ENCODE measurements at places on chromosomes 16 and 17.

- DNase-seq = no peak
Measured at GRCh38 chr16:16915771-16916170, 536.8 kb downstream of the NPIPA7 start.

DNA sequence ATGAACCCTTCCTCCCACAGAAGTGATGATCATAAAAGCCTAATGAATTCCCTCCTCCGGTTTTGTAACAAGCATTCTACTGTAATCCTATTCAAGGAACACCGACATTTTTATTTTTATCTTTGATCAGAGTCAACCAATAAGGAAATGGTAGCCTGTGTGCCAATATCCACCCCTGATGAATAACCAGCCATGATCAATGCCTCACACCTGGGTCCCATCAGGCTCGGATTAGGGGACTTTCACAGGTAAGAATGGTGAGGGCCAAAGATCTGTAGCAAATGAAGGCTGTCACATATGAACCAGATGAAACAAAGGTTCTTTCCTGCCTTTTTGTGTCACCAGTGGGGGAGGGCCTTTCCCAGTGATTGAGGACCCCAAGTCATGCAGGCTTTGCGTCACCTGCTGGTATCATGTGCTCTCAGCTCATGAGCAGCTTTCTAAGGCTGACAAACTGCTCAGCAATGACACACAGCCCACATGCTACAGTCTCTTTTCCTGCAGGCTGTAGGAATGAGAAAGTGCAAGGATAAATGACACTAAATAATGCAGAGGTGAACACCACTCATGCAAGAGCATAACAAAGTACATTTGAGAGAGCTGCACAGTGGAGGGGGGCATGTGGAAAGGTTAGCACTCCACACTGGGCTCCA lies 34.9 kb downstream of the TOM1L2 start:
- DNase-seq = no peak

DNA sequence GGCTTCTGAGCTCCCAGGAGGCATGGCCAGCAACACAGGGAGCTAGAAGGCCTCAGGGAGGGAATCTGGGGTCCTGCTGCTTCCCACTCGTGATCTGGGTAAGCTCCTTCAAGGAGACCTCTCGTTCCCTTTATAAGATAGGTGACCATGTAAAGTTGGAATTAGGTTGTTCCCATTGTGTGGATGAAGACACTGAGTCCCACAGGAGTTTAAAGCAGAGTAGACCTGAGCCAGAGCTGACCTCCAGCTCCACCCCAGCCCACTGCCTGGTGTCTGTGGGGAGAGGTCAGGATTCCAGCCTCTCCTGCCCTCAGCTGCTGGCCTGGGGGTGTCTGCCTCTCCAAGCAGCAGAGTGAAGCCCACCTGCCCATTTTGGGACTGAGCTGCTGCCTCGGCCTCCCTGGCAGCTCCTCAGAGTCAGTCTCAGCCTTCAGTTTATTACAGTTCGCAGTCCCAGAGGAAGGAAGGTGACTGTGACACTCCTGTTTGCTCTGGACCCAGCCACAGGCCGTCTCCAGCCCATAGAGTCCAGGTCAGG lies 33.1 kb upstream of the LGALS9 start:
- DNase-seq = no peak

GRCh38 chr17:10754861-10755591 lies 25.2 kb upstream of the TMEM220 start:
- no peak for DNase-seq

- peak; percentile 66 for DNase-seq
Measured at GRCh38 chr17:21278450-21279197, 5.9 kb upstream of the MAP2K3 start.

- DNase-seq = no peak
Measured at GRCh38 chr17:81621494-81622130, 15.3 kb downstream of the NPLOC4 start.

DNA sequence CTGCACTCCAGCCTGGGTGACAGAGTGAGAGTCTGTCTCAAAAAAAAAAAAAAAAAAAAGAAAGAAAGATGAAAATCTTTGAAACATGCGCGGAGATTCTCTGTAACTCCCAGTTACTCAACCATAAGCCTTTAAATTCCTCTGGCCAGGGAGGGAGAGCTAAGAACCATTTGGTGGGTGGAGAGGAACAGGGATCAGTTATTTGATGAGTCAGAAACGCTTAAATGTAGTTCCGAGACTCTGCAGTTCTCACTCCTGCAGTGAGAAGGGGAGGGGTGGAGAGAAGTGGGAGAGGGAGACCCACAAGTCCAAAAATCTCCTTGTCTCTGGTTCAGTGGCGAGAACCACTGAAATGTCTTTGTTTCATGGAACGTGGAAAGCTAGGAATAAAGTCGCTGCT lies 266.7 kb downstream of the SOX9 start:
- no peak for DNase-seq

DNA sequence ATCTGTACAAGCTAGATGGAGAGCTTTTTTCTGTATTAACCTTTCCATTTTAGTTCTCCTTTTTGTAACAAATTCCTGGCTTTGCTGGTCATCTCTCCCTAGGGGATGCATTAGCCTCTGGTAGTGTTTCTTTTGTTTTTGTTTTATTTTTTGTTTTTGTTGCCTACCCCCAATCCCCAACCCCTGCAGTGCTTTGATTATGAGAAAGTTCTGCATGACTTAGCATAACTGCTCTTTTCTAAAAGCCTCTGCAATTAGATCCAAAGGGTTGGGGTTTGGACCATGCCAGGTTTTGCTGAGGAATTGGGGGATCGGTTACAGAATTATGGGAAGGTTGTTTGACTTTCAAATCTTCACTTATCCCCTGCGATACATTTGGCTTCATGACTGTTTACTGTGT lies 98.2 kb downstream of the ADAMTS18 start:
- no peak for DNase-seq

DNA sequence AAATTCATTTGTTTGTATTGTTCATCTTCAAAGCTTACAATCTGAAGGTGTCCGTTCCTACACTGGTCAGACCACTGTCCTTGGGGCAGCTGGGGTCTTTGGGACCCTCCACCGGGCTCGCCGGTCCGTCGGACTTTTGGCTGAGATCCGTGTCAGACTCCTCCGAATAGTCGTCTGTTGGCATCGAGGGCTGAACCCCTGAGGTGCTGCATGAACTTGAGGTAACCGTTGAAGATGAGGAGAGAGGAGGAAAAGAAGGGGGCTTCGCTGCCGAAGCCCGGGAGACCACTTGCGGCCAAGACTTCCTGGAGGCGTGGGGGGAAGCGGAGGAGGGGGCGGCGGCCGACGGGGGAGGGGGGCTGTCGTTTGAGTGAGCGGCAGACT lies 260.8 kb downstream of the ZFHX3 start:
- DNase-seq = no peak

GRCh38 chr17:80214012-80214877 lies 5.9 kb downstream of the SGSH start:
- no peak for DNase-seq

DNA sequence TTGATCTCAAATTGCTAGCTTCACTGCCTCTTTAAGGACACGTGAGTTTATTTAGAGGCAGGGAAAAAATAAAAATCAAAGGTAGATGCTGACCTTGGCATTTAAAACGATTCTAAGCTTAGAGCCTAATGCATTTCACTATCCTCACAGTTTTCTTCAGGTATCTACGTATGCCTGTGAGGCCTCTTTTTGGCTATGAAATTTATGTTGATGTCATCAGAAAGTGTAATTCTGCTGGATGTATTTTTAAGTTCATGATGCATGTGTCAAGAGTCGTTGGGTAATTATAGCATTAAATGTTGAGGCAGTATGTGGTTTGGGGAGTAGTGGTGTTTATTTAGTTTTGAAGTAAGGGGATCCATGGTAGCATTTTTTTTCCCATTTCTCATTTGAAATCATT lies 4.2 kb upstream of the KRTAP3-2 start:
- DNase-seq = no peak

DNA sequence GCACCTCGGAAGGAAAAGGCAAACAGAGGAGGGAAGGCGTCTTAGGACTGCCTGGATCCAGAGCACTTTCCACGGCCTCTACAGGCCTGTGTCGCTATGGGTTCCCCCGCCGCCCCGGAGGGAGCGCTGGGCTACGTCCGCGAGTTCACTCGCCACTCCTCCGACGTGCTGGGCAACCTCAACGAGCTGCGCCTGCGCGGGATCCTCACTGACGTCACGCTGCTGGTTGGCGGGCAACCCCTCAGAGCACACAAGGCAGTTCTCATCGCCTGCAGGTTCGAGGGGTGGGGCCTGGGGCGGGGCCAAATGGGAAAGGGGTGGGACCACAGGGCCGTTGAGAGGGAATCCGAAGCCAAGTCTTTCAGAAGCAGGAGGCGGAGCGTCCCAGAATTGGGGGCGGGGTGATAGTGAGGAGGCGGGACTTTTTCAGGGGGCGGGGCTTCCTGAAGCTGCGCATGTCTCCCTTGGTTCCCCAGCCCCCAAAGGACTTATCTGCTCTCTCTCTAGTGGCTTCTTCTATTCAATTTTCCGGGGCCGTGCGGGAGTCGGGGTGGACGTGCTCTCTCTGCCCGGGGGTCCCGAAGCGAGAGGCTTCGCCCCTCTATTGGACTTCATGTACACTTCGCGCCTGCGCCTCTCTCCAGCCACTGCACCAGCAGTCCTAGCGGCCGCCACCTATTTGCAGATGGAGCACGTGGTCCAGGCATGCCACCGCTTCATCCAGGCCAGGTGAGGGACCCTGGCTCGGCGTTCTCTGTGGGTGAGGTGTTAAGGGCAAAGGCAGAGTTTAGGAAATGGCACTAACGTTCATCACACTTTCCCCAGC lies 939 bp downstream of the BCL6B start:
- peak; percentile 84 for DNase-seq

DNA sequence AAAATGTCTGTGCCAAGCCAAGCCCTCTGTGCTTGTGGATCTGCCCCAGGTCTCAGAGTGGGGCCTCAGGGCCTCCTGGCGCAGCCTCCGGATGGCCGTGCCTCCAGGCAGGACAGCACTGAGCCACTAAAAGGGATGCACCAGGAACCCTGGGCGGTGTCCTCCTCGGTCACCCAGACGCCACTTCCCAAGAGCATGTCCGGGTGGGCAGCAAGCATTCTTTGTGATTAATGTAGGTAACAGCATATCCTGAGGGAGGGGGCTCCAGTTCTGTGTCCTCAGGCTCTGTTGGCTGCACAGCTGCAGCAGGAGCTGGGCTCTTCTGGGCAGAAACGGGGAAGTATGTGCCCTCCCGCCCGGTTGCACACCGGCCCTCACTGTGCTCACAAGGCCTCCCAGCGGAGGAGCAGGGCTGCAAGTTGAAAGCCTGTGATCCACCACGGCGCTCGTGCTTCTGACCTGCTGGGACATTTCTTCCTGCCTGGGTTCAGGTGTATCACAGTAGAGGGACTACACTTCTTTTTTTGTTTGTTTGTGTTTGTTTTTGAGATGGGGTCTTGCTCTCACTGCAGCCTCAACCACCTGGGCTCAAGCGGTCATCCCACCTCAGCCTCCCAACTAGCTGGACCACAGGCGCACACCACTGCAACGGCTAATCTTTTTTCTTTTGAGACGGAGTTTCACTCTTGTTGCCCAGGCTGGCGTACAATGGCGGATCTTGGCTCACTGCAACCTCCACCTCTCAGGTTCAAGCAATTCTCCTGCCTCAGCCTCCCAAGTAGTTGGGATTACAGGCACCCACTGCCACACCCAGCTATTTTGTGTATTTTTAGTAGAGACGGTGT lies 37.9 kb upstream of the CHMP6 start:
- DNase-seq = no peak

- no peak for DNase-seq
Measured at GRCh38 chr16:1713933-1714332, 7.9 kb downstream of the MAPK8IP3 start.

- peak; percentile 65 for DNase-seq
Measured at GRCh38 chr17:67377488-67378453, 690 bp downstream of the PITPNC1 start.

GRCh38 chr17:80819422-80820164 lies 172.0 kb upstream of the CHMP6 start:
- no peak for DNase-seq

DNA sequence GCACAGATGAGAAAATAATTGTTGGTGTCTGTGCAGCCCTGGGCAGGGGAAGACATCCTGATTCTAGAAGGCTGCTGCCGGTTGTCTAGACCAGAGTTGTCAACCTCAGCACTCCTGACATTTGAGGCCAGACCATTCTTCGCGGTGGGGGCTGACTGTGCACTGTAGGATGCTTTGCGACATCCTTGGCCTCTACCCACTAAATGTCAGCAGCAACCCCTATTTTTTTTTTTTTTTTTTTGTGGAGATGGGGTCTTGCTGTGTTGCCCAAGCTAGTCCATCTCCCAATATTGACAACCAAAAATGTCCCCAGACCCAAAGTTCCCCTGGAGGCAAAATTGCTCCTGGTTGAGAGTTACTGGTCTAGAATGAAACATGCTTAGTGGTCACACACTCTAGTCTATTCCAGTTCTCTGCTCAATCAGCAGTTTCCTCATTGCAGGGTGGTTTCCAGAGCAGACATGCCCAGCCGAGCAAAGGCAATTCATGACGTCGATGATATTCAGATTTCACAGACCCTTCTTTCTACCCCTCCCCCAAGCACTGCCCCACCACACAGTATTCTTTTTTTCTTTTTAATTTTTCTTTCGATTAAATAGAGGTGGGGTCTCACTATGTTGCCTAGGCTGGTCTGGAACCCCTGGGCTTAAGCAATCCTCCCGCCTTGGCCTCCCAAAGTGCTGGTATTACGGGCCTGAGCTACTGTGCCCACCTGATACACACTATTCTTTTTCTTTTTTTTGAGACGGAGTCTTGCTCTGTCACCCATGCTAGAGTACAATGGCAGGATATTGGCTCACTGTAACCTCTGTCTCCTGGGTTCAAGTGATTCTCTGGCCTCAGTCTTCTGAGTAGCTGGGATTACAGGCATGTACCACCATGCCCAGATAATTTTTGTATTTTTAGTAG lies 9.0 kb downstream of the C17orf99 start:
- DNase-seq = peak; percentile 42

DNA sequence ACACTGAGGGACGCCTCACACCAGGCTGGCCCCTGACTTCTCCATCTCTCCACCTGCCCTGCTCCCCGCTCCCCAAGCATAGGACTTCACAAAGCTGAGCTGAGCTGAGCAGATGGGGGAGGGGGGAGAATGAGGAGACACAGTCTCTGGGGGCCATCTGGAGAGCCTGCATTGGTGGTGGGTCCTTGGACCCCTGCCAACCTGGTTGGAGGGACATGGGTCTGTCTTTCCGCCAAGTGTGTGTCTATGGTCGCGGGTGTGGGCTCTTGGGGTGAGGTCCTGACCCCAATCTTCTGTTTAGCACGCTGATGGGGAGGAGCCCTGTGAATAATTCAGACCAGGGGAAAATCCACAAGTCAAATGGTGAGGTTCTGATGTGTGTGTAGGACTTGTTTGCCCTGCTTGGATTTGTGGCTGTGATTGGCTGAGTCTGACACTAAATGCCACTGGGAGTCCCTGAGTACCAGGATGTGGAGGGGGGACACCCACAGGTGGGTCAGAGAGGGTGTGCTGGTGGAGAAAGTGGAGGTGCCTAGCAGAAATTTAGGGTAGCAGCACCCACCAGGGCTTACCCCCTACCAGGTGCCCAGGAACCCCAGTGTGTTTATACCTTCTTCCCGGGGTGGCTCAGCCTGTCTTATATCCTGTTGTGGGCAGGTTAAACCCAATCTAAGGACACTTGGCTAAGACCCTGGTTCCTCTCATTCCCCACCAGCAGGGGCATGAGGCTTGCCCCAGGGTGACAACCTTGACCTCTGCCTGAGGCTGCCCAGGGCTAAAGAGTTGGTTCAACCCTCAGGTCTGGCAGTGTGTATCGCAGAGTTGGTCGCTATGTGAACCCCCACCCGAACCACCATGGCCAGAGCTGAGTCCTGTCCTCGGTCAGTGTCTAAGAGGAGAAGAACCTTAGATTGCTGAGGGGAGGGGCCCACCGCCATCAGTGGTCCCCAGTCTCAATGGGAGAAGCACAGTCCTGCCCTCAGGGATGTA lies 2.1 kb downstream of the FMNL1 start:
- peak; percentile 67 for DNase-seq
